KG1 (cell line): ENCODE measurements at places on chromosomes 4 and X.

DNA sequence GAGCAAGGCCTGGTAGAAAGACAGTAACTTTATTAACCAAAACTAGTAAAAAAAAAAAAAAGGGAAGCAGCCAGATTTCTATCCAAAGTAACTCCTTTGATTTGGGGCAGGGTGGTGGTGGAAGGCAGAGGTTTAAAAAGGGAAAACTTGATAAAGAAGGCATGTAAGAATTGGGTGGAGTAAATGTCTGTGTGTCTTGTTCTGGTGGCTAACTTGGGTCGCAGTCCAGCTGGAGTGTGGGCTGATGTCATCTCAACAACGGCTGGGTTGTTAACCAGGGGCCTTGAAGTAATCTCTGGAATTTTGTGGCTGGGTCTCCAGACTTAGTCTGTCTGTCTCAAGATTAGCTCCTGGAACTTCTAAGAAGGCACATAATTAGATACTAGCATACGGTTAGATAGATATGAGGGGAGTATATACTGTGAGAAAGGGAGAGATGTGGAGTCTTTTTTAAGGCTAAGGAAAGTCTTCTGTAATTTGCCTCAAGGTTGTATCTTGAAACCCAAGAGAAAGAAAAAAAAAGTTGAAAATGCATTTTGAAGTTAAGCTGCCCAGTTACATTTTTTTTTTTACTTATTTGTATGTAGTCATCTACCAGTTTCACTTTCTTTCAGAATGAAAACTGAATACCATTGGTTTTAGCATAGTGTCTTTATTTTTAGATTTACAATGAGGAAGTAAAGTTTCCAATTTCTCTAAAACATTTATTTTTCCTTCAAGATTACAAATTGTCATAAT, 48.3 kb downstream of the MTHFD2L start:
- DNase-seq = peak; percentile 11

GRCh38 chr4:28682847-28683246, 1822.2 kb downstream of the STIM2 start:
- no peak for DNase-seq

GRCh38 chr4:53132132-53132891, 233.5 kb downstream of the SCFD2 start:
- no peak for DNase-seq

DNA sequence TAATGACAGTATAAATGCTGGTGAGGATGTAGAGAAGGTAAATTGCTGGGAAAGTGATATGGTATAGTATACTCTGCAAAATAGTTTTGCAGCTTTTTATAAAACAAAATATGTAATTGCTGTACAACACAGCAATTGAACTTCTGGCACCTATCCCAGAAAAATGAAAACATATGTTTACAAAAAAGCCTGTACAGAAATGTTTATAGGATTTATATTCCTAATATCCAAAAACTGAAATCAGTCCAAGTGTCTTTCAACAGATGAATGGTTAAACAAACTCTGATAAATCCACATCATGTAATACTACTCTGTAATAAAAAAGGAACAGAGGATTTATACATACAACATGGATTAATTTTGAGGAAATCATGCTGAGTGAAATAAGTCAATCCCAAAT, 198.4 kb upstream of the ACTRT1 start:
- no peak for DNase-seq

GRCh38 chrX:108001218-108001814, 19.1 kb upstream of the TEX13B start:
- no peak for DNase-seq

GRCh38 chrX:29431895-29432294, 783.5 kb upstream of the MAGEB2 start:
- no peak for DNase-seq

DNA sequence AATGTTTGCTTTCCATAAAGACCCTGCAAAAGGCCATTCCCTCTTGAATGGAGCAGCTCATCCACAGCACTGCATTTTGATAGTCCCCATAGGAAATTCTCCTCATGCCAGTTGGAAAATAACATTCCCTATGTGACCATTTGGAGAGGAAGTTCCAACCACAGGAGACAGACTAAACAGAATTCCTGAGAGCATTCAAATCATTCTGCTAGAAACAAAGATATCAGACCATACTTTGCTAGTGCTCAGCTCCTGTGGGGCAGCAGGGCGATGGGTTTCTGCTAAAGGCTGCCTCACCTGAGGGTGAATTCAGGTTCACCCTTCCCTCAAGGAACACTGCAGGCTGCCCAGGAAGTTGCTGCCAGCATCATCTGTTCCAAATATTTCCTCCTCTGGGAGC, 58.8 kb downstream of the LNX1 start:
- DNase-seq = no peak

DNA sequence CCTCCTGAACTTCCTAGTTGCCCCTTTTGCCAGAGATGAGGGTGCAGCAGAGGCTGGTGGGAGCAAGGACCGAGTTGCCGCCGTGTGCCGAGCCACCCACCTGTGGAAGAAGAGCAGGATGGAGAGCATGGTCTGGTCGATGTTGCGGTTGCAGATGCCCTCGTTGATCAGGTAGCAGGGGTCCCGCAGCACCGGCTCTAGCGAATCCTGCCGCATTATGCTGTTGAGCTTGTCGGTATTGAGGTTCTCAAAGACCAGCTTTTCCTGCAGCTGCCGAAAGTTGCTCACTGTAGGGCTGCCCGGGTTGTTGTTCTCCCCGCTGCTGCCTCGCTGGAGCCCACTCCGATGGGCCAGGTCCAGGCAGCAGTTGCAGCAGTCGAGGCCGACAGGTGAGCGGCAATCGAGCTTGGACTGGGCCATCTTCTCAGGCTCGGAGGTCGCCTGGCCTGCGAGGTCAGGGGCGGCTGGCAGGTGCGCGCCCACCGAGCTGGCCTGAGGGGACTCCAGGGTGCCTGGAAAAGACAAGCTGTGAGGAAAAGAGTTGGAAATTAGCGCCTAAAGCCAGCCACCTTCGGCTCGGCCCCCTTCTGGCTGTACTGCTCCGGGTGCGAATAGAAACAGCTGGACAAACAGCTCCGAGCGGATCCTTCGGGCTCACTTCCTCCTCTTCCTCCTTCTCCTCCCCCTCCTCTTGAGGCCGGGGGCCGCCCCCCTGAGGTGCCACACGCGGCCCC, 420 bp downstream of the TSC22D3 start:
- DNase-seq = no peak

DNA sequence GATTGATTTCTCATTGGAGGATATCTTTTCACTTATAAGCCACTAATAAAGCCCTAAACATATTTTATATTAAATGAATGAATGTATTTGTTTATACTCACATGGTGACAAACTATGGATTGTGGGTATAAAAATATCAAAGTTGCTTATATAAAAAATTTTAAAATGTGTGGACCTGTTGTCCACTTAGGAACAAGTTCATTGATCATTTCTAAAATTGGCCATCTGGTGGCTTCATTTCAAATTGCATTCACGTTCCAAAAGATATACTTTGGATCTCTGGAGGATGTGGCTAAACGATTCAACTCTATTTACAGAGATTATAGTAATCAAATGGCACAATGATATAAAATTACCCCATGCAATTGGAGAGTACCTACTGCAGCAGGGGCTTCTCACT, 32.5 kb downstream of the FSTL5 start:
- DNase-seq = no peak

- no peak for DNase-seq
Measured at GRCh38 chr4:166459621-166460020, 586.6 kb downstream of the TLL1 start.

DNA sequence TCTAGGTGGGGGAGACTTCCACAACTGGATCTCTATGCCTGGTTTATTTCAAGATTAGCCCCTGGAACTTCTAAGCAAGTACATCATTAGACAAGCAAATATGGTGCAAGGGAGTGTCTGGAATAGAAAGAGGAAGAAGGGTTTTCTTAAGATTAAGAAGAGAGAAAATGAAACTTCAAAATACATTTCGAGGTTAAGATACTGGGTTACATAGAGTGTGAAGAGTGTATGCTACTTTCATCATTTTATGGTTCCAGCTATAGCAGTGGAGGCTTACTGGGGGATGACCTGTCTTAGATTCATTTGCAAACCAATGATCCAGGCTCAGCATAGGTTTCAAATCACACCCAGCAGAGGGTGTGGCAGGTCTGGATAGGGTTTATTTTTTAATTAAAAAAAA, 144.4 kb upstream of the GATB start:
- DNase-seq = no peak

- no peak for DNase-seq
Measured at GRCh38 chr4:1105662-1106061, 7.7 kb downstream of the RNF212 start.

DNA sequence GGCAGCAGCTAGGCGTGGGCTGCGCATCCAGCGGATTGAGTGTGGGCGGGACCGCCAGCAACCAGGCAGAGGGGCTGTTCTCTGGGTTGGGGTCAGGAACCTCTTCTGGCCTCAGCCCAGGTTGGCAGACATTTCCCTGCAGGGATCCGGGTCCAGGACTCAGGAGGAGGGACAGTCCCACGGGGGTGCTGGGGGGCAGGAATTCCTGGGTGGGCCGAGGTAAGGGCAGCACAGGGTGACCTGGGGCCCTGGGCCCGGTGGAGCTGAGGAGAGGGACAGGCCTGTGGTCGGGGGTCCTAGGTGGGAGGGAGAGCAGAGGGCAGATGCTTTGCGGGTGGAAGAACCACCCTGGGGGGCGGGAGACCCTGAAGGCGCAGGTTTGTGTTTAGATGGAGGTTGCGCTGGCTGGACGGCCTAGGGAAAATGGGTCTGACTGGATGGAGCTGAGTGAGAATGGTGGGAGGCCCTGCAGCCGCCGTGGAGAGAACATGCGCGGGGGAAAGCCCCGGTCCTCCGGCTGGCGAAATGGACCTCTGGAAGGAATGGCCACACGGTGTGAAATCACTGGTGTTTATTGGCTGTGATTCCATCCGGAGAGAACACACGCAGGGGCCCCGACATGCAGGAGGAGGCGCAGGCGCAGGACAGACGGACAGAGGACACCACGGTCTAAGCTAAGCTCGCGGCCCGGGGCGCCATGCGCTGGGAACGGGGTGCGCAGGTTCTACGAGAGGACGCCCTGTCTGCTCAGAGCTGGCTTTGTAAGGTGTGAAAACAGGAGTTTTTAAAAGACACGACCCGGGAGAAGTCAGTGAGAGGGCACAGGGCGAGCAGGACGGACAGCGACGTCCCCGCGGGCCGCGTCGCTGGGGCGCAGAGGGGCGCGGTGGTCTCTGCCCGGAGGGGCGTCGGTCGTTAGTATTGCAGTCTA, 41.3 kb downstream of the CPLX1 start:
- no peak for DNase-seq

DNA sequence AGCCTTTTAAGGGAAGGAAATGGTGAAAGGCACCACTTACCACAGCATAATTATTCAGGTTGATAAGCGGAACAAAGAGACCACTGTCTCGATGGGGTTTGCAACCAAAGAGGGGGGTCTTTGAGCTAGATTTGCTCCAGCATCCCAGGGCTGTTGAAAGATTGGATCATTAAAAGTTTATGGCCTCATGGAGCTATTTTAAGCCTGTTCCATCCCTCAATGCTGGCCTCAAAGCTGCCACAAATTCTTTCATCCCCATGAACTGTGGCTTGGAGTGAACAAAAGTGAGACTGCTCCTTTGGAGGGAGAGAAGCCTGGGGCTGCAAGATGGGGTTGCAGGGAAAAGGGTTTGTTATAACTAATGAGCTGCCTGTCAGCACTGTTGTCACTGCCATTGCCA, 209.8 kb downstream of the RTL9 start:
- no peak for DNase-seq

DNA sequence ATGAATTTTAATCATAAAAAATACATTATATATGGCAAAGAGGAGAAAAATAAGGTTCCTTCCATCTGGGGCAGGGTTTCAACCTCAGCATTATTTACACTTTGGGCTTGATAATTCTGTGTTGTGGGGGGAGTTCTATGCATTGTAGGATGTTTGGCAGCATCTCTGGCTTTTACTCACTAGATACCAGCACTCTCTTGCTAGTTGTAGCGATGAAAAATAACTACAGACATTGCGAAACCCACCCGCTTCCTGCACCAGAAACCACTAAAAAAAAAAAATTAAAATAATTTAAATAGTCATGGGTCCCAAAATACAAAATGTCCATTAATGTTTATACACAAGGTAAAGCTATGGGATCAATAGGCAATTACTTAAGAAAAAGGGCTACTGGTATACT, 52.7 kb downstream of the PPP3CA start:
- DNase-seq = peak; percentile 35

- DNase-seq = no peak
Measured at GRCh38 chrX:34563804-34564203, 93.3 kb downstream of the TMEM47 start.

- DNase-seq = no peak
Measured at GRCh38 chr4:24642981-24643547, 58.7 kb upstream of the DHX15 start.

DNA sequence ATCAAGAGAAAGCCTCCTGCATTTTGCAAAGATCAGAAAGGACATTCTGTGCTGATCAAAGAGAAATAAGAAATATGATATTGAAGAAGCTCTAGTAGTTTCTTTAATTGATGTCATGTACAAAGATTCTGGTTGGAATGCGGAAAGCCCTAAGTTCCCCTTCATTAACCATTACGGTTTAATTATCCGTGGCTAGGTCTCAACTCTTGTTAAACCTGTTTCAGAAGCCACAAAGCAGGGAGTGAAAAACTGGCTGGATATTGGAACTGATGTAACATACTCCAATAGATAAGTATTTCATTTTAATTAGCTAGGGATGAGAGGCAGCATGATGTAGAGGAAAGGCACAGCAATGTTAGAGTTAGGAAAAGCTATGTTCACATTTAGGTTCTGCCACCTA, 55.7 kb downstream of the SPANXN3 start:
- DNase-seq = no peak

DNA sequence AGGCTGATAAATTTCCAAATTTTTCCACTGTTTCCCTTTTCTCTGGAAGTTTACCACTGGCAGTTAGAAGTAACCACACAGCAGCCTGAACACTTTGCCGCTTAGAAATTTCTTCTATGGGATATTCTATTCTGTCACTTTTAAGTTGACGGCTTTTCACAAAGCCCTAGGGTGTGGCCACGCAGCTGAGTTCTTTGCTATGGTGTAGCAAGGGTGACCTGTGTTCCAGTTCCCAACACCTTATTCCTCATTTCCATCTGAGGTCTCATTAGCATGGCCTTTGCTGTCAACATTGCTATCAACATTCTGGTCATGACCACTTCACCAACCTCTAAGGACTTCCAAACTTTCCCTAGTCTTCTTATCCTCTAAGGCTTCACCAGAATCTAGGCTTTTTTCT, 45.4 kb upstream of the NFKB1 start:
- DNase-seq = no peak

GRCh38 chrX:115939070-115939469, 231.5 kb upstream of the AGTR2 start:
- no peak for DNase-seq

GRCh38 chr4:8524595-8525382, 55.4 kb upstream of the GPR78 start:
- no peak for DNase-seq

GRCh38 chrX:100083211-100083610, 326.9 kb downstream of the PCDH19 start:
- DNase-seq = no peak

GRCh38 chr4:52870225-52870624, 8.1 kb downstream of the RASL11B start:
- no peak for DNase-seq
